Stimulated activated CD8-positive, alpha-beta memory T cell treated with anti-CD3 and anti-CD28 coated beads, Interleukin-2, amount 100 ng/mL, for 1 hour (primary cell): ENCODE measurements at places on chromosomes 13 and 19.

GRCh38 chr19:46919324-46919723 lies 58.5 kb downstream of the ARHGAP35 start:
- DNase-seq: no peak

DNA sequence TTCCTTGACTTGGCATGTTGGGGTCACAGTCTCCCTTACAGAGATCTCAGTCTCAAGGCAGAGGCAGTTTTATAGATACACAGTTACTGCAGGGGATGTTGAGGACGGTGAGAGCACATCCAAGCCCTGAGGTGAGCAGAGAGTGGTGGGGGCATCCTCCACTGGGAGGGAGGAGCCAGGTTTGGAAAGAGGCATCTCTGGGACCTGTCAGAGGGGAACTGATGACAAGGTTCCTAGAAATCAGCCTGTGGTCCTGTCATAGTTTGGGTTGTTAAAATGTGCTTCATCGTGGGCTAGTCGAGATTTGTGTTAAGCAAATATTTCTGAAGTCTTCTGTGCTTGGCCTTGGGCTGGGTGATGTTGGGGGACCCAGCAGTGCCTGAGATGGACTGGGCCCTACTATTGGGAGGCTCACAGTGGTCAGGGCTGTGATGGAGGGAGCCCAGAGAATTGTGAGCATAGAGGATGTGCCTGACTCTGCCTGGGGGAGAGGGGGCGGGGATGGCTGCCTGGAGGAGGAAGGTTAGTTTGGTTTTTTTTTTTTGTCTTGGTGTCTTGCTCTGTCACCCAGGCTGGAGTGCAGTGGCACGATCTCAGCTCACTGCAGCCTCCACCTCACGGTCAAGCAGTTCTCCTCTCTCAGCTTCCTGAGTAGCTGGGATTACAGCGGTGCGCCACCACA lies 3.9 kb downstream of the SUPT5H start:
- no peak for DNase-seq

GRCh38 chr13:93752541-93752940 lies 525.9 kb downstream of the GPC6 start:
- no peak for DNase-seq

DNA sequence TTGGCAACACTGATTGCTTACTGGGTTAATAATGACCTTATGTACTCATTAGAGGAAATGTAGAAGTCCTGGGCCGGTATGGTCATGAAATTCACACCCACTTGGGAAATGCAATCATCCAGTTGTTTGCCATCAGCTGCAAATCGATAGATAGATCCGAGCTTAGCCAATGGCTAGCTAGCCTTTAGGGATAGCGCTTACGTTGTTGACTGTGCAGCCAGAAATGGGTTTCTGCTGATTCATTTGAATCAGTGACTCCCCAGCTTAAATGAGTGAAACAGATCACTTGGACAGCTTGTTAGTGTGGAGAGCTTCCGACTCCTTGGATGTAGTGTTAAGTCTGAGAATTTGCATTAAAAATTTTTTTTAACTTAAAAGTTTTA lies 11.8 kb downstream of the IL17D start:
- DNase-seq: no peak

GRCh38 chr19:41626877-41627276 lies at the start of gene CEACAM4:
CEACAM4 (minus strand) TSS chr19:41627074; CDS start chr19:41626963, 111 bp downstream.
- DNase-seq: no peak

DNA sequence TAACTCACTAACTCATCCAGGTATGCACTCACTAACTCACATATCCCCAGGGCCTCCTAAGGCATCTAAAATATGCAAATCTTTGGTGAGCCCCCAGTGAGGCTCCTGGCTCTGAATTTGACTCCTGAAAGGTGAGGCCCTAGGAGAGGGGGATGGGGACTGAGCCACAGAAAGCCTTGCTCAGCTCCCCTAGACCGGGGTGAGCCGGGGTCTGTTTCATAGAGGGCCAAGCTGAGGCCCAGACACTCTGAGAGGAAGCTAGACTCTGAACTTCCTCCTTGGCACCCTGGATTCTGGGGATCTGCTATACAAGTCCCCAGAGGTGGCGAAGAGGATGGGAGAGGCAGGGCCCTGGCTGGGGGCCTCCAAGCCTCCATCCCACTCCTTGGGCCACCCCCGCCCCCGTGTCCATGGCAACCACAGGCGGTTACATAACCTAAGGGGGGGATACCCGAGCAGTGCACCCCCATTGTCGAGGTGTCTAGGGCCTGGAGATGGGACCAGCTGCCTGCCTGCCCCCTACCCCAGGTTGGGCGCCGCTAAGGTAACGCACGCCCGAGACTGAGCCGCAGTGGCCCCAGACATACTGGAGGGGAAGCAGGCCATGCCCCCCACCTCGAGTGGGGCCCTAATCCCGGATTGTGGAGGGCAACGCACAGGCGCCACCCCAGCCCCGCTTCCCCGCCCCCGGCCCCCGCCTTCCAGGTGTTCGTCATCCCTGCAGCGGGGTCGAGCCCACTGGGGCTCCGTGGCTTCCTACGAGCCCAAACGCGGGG lies 646 bp downstream of the ABHD8 start:
- no peak for DNase-seq

- DNase-seq: no peak
Observed at GRCh38 chr13:77040076-77040475, 13.1 kb upstream of the FBXL3 start.
